Urinary bladder (tissue), 4 donors: ENCODE measurements at places on chromosomes 12 and 14. TPM values are rescaled to one million over a fixed set of nuclear protein-coding genes. Genes with fewer than 3 reads are reported as not detected.

DNA sequence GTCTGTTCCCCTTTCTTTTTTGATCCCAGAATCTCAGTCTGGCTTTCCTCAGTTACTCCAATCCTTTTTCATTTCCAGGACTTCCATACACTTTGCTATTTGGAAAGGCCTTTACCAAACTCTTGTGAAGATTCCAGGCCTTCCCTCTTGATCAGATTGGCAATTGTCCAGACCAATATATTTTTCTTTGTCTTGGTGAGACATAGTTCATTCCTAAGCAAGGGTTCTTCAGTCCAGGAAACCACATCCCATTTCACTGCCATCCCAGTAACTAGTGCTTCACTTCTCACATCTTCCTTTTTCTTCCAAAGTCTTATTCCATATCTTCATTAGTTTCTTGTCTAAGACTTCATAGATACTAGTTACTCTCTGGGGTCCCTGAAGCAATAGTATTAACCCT is 2.1 kb upstream of the PTPRQ start:
- no peak for DNase-seq

- DNase-seq, result no peak
Observed at GRCh38 chr12:43786899-43787693, 19.0 kb downstream of the TWF1 start.

GRIP1 gene
- 2.1 TPM for polyA plus RNA-seq

OR4K2 gene
- polyA plus RNA-seq, result not detected

FGF23 gene
- polyA plus RNA-seq, result not detected

DNA sequence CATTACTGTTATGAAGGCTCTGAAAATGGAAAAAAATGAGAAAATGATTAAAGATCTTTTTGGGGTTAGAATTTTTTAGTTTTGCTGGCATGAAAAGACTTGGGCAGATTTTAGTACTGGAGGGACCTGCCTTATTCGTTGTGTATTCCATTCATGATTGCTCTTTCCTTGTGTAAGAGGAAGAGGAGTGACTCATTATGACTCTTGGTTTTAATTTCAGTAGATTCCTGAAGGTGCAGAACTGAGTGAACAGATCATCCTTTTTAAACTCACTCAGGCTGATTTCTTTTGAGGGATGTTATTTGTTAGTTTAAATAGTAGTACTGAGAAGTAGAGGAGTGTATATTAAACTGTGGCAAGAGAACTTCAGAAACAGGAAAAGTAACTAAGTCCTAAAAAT is 41.6 kb downstream of the AKAP6 start:
- DNase-seq, result no peak

MSI1 gene
- polyA plus RNA-seq, result 0.54 TPM

WNT1 gene
- polyA plus RNA-seq, result not detected

DNA sequence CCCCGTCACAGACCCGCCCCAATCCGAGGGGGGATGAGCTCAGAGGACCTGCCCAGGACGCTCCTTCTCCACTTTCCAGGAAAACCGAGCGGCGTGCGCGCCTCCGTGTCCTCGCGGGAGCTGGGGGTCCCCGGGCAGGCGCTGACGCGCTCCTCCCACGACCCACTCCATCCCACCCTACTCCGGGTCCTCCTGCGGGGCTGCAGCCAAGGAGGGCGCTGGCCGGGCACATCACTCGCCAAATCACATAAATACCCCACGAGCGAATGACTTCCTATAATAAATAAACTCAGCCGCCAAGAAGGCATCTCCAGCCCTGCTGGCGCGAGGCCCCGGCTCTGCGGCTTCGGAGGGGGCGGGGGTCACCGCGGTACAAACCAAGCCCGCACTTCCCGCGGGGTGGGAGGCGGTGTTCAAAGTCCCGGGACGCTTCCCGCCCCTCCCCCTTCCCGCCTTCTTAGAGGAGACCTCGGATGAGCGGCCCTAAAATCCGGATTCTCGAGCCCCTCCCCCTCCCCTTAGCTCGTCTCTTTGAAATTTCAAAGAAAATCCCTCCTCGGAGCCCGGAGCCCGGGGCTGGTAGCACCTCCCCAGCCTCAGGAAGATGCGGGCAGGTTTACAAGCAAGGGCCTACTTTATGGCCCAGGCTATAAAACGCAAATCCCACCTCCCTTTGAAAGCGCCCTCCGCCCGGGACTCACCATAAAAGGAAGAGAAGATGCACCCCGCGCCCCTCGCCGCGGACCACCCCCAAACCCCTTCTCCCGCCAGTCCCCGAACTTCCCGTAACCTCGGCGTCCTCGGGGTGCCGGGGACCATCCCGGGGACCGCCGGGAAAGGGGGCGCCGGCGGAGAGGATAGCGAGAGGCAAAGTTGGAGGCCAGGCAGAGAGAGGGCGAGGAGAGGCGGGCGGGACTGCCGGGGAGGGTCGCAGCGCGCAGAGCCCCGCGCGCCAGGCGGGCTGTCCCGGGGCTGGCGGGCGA is 712 bp upstream of the FZD10 start:
- DNase-seq, result no peak

- no peak for DNase-seq
Observed at GRCh38 chr14:36479344-36479743, 40.7 kb downstream of the NKX2-1 start.

GON7 gene
- polyA plus RNA-seq, result 13.0 TPM

DNA sequence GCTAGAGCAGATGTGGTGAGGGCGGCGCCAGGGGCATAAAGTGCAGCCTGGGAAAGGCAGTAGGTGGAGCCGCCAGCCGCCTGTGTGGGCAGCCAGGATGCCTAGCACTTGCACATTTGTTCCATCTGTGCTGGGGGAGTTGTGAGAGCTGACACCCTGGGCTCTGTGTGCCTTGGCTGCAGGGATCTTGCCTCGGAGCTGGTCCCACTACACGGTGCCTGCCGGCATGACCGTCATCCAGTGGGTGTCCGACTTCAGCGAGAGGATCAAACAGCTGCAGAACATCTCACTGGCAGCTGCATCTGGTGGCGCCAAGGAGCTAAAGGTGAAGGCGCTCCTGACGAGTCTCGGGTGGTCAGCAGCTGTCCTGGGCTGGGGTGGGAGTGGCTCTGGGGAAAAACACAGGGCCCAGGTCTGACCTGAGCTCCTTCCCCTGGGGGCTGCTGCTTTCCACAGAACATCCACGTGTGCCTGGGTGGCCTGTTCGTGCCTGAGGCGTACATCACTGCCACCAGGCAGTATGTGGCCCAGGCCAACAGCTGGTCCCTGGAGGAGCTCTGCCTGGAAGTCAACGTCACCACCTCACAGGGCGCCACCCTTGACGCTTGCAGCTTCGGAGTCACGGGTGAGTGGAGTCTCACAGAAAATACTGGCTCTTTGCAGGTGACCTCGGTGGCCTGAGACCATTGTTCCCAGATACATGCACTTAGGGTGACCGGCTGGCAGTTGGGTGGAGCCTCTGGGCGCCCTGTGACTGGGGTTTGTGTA is 37.4 kb downstream of the HSP90AA1 start:
- no peak for DNase-seq

DNA sequence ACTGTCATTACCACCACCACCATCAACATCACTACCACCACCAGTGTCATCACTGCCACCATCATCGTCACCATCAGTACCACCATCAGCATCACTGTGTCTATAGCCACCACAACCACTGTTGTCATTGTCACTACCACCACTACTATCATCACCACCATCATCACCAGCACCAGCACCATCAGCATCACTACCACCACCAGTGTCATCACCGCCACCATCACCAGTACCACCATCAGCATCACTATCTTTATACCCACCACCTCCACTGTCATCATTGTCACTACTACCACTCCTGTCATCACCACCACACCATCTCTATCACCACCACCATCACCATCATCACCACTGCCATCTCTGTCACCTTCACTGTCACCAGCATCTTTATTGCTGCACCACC is 60.6 kb downstream of the BEGAIN start:
- DNase-seq, result no peak

GLIPR1L2 gene
- 3.2 TPM for polyA plus RNA-seq

GRCh38 chr14:104863923-104864266 is 1.2 kb upstream of the CEP170B start:
- no peak for DNase-seq

STXBP6 gene
- polyA plus RNA-seq, result 25.1 TPM

DNA sequence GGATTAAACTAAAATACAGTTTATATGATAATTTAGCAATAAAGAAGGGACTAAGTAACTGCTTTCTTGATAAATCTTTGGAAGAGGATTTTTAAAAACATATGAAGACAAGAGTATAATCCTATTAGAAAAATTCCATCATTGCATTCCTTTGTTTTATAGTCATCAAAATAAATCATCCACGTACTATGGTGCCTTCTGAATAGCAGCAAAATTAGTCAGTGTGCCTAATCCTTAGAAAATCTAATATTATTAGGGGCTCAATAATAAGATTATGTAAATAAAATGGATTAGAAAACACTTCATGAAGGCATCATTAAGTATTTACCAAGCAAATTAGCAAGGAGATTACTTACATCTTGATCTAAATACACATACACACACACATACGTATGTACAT is 102.1 kb downstream of the KCNH5 start:
- DNase-seq, result no peak

GRCh38 chr14:88168498-88169165 is 154.4 kb downstream of the KCNK10 start:
- no peak for DNase-seq

DNA sequence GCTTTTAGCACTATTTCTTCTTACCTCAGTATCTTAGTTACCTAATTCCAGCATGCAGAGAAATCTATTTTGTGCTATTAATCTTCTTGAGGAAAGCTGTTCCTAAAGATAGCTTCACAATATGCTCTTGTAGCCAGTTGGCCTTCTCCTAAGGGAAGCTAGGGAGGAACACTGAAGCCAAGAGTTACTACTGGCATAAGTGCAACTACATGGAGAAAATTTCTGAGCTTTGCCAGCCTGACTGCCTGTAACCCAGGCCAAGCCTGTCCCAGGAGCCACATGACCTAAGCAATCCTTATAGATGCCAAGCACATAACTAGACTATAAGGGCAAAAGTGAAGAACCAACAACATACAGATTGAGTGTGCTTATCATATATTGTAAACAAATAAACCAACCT is 890.2 kb downstream of the FLRT2 start:
- DNase-seq, result no peak

GPR65 gene
- polyA plus RNA-seq, result 1.1 TPM

KCNK10 gene
- 0.06 TPM for polyA plus RNA-seq

GRCh38 chr14:103521438-103521950 is 1.1 kb downstream of the CKB start:
- no peak for DNase-seq

DRAM1 gene
- polyA plus RNA-seq, result 19.4 TPM

IAPP gene
- not detected for polyA plus RNA-seq

GRCh38 chr12:16359512-16360491 is 12.4 kb downstream of the MGST1 start:
- DNase-seq, result no peak

GRCh38 chr14:73392329-73393257 is 65.8 kb downstream of the NUMB start:
- no peak for DNase-seq

AKAP5 gene
- polyA plus RNA-seq, result 0.35 TPM

- DNase-seq, result no peak
Observed at GRCh38 chr12:26126340-26127284, 1.8 kb upstream of the BHLHE41 start.

DNA sequence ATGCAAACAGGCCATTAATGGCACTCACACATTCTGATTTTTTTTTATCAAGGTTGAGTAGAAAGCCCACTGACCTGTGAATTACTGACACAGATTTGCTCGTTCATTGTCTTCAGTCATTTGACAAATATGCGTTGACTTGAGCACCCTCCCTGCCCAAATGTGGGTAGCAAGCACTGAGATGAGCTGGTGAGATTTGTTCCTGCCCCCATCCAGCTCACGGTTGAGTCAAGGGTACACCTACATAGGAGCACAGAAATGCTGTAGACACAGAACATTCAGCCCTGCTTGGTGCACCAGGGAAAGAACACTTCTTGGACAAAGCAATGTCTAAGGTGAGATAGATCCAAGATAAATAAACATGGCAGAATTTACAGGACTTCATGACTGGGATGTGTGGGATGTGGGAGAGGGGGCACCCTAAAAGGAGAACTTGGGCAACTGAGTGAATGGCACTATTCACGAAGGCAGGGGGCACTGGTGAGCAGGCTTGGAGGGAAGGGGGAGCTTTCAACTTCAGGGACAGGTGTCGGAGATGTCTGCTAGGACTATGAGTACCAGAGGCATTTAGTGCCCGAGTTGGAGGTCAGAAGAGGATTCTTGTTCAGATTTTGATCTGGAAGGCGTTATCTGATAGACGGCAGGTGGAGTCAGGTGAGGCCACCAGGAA is 213.4 kb downstream of the VRK1 start:
- DNase-seq, result no peak

DNA sequence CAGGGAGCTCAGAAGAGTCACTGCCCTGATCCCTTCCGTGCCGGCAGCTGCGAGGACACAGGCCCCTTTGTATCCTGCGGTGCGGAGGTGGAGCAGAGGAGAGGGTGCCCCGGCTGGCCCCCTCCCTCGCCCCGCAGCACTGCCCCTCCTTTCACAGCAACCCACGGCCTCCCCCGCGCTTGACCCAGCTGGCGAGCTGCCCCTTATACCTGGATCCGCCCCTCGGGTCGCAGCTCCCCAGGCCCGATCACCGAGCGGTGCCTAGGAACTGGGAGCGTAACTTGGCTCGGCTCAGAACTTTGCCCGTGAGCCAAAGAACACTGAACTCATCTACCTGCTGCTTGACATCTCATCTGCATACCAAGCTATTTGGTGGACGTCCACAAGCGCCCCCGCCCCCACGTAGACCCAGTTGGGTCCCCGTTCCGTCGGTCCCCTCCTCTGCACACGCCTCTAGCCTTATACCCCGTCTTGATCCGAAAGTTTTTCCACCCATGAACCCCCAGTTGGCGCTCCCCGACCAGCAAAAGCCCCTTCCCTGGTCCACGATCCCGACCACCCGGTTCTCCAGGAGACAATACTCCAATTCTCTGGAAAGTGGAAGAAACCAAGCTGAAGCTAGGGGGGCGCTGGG is 697 bp upstream of the DNAJC14 start:
- DNase-seq, result no peak

DNA sequence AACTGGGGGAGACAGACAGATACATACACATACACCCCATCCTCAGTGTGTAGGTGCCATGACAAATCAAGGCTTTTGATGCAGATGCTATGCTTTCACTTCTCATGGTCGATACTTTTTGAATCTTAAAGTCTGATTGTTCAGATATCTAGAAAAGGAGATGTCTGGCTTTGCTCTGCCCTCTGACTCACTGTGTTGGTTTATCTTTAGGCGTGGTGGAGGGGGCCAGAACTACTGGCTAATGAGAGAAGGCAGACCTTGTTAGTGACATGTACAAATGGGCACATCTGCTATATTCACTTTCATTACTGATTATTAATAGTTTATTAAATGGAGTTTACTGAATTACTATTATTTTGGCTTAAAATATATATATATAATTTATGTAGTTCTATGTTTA is 444.3 kb upstream of the RGS6 start:
- DNase-seq, result no peak

GRCh38 chr12:22242726-22243125 is 91.8 kb downstream of the ST8SIA1 start:
- DNase-seq, result no peak

- DNase-seq, result no peak
Observed at GRCh38 chr12:83220774-83221173, 534.1 kb downstream of the TMTC2 start.
